ENCODE measurements at places on chromosomes 3 and 15.

- DNase-seq: peak; percentile 72
Measured at GRCh38 chr15:41790756-41791546, 16.7 kb downstream of the MAPKBP1 start.

- DNase-seq: no peak
Measured at GRCh38 chr15:25801586-25802284, 61.4 kb downstream of the ATP10A start.

GRCh38 chr3:72261566-72262564 is 476.9 kb upstream of the PROK2 start:
- DNase-seq: no peak

- DNase-seq: peak; percentile 55
Measured at GRCh38 chr15:62254137-62254934, 89.3 kb upstream of the C2CD4B start.

GRCh38 chr3:140152851-140153639 is 218.1 kb downstream of the CLSTN2 start:
- no peak for DNase-seq

GRCh38 chr15:101410612-101411011 is 78.9 kb downstream of the PCSK6 start:
- no peak for DNase-seq

GRCh38 chr3:37097776-37098175 is 76.6 kb downstream of the LRRFIP2 start:
- no peak for DNase-seq

DNA sequence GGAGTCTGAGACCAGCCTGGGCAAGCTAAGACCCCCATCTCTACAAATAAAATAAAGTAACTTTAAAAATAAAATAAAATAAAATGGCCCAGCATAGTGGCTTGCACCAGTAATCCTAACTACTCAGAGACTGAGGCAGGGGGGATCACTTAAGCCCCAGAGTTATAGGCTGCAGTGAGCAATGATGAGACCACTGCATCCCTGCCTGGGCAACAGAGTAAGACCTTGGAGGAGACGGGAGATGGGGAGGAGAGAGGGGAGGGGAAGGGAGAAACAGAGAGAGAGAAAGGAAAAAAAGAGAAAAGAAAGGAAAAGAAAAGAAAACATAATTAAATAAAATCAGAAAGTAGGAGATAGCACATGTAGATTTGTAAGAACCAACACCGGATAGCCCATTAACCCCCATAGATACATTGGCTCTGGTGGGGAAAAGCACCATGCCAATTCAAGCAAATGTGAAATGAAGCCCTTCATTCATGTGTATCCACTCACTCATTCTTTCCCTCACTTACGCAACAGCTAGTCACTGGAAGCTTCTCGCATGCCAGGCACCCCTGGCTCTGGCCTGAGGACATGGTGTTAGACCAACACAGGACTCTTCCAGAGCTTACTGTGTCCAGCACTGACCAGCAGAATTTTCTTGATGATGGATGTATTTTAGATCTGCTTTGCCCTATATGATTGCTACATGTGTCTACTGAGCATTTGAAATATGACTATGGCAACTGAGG is 183.2 kb downstream of the MAGI1 start:
- DNase-seq: no peak

DNA sequence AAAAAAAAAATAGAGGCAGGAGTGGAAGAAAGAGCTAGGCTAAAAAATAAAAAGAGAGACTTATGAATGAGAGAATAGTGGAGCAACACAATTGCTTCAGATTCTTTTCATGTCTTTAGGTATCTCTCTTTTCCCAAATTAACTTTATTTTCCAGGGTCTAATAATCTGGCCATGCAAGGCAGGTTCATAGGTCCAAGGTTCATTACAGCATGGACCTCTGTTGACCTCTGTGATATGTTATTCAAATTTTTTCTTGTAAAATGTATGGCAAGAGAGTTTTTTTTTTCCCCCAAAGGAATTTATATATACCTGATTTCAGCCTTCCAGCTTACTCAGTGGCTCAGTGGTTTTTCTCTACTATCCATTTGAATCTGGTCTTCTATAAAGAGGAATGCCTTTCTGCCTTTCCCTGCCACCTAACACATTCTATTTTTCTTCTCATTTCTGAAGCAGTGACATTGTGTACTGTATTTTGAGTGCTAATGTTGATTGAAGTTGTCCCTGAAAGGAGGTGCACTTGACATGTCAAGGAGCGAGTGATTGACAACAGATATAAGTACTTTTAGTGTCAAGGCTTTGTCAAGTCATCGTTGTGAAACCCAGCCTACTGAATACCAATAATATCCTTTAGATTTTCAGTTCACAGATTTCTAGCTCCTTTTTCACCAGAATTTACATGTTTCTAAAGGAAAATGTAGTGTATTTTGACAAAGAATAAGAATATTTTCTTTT is 118.5 kb downstream of the MAP2K5 start:
- no peak for DNase-seq

GRCh38 chr3:71142441-71143161 is 440.9 kb downstream of the FOXP1 start:
- peak; percentile 22 for DNase-seq

DNA sequence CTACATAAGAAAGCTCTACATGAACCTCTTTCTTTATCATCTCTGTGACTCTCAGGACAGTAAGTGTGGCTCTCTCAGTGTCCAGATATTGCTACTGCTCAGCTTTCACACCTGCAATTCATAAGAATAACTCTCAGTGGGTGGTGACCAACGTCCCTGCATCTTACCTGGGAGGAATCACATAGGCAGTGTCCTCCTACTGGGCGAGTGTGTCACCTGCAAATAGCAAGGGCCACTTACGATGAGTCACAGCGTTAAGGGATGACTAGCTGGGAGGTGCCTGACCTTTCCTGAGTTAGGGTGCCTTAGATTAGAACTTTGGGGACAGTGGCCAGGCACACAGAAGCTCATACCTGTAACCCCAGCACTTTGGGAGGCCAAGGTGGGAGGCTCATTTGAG is 90.8 kb upstream of the C3orf80 start:
- no peak for DNase-seq

DNA sequence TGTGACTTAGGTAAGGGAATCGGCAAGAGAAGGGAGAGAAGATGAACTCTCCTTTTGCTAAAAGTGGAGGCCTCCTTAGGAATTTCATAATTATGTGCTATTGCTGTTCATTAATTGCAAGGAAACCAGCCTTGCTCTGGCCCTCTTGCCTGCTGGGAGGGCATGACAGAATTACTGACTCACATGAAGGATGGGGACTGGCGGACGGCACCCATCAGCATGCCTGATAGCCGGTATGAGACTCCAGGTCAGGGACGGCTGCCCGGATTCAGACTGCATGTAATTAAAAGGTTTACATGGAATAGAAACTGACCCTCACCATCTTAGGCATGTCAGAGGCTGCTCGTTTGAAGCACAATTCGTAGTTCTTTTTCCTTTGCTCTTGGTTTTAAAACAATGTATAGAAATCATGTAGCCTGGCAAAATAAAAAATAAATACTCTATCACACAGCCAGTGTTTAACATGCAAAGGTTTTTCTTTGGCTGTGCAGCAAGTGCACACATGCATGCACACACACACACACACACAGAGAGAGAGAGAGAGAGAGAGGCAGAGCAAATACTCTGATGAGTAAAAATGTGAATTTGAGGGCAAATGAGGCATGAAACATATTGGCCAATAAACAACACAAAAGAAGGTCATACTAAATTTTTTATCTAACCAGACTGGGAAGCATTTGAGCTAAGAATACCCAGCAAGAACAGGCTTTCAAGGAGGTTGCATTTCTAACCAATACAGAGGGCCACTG is 82.7 kb downstream of the FOXB1 start:
- DNase-seq: no peak

GRCh38 chr3:16904423-16905417 is 20.0 kb downstream of the PLCL2 start:
- no peak for DNase-seq

- DNase-seq: no peak
Measured at GRCh38 chr3:117144853-117145252, 435.3 kb downstream of the TUSC7 start.

DNA sequence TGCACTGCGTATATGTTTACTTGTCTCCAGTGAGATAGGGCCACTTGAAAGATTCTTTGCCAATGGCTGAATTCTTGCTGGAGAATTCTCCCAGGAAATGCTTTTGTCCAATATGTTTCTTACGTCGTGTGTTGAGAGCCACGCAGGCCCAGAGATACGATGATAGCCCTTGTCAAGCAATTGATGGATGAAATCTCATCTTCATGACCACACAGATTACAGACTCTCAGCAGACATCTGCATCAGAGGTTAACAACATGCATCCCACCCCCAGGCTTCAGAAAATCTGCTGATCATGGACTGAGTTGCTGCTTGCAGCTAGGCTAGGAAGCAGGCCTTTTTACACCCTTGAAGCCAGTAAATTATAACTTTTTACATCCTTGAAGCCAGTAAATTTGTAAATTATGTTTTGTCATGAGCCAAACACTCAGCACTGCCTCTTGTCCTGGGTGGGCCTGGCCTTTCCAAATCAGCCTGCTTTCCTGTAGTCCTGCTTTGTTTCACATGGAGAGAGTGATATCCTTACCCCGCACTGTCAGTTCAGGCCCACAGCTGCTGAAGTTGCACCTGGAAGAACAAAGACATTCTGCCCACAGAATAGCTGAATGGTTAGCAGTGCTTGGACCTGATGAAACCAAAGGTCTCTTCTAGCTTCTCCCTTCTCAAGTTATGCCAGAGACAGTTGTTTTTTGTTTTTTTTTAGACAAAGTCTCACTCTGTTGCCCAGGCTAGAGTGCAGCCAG is 84.4 kb downstream of the GPR156 start:
- no peak for DNase-seq

- DNase-seq: no peak
Measured at GRCh38 chr3:178440043-178440442, 96.2 kb upstream of the KCNMB2 start.

DNA sequence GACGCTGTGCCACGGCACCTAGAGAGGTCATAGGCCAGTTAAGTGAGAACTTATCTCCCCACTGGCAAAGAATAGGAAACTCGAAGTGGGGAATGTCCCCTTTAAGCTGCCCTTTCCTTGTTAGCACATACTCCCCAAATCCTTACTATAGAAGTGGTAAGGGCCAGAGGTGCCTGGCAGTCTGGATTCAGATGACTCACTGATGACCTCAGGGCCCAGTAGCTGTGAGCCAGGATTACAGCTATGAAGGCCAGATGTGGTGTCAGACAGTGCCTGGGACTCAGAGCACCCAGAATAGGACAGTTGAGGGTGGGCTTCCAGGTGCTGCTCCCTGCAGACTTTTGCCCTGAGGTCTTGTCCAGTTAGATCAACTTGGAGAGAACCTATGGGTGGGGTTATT is 37.7 kb downstream of the PDIA5 start:
- no peak for DNase-seq

DNA sequence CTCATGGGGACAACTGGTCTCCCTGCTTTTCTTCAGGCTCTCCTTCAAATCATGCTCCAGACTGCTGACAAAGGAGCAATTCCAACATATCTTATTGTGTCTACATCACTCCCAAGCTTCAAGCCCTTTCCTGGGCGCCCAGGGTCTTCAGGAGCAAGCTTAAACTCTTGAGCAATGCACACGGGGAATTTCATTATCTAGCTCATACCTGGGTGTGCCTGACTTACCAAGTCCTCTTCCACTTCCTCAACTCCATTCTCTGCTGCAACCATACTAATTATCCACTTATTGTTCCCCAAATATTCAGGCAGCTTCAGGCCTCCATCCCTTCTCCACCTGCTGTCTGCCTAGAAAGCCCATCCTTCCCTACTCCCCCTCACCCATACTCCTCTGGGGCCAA is 50.6 kb downstream of the B3GNT5 start:
- no peak for DNase-seq

GRCh38 chr15:92273723-92274122 is 120.0 kb upstream of the ST8SIA2 start:
- DNase-seq: no peak

All from hematopoietic multipotent progenitor cell treated with erythropoietin and hydrocortisone succinate and interleukin-3 and kit ligand, for 8 days (in vitro differentiated cells).